Right lobe of liver (tissue), 6 donors: ENCODE measurements at places on chromosomes 16 and 17.

DNA sequence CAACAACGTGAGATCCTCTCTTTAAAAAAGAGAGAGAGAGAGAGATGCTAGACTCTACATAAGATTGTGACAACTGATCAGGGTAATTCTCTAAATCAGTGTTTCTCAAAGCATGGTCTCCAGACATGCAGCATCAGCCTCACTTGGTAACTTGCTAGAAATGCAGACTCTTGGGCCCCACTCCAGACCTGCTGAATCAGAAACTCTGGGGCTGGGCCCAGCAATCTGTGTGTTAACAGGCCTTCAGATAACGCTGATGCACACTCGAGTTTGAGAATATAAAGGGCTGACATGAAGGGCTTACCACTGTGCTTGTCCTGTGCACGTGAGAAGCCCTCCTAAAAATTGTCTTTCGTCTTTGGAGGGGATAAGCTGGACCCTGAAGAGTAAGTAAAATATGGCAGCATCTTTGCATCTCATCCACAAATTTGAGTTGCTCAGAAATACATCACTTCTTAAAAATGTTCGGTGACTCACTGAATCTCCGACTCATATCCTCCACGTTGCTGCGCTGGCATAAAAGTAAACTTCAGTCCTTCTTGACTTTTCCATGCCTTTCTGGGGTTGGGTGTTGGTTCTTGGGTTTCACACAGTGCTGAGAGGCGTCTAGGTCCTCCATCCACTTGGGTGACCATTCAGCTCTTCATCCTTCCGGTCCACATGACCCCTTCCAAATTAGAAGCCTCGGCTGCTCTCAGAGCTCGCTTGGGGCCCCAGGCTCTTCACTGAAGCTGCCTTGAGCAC is 26.1 kb upstream of the KDM8 start:
- no peak overlapping the region for H3K4me3 ChIP-seq
- H3K4me1 ChIP-seq, result no peaks in the 10 kb centered on the region
- no peak for DNase-seq
- H3K36me3 ChIP-seq, result no peaks in the 10 kb centered on the region
- H3K27ac ChIP-seq, result no peak overlapping the region

GRCh38 chr16:20042848-20043247 is 30.8 kb downstream of the GPR139 start:
- DNase-seq, result no peak
- H3K27ac ChIP-seq, result no peak overlapping the region
- H3K27me3 ChIP-seq, result no peaks in the 10 kb centered on the region
- no peaks in the 10 kb centered on the region for H3K4me1 ChIP-seq
- H3K4me3 ChIP-seq, result no peak overlapping the region
- H3K36me3 ChIP-seq, result no peaks in the 10 kb centered on the region

DNA sequence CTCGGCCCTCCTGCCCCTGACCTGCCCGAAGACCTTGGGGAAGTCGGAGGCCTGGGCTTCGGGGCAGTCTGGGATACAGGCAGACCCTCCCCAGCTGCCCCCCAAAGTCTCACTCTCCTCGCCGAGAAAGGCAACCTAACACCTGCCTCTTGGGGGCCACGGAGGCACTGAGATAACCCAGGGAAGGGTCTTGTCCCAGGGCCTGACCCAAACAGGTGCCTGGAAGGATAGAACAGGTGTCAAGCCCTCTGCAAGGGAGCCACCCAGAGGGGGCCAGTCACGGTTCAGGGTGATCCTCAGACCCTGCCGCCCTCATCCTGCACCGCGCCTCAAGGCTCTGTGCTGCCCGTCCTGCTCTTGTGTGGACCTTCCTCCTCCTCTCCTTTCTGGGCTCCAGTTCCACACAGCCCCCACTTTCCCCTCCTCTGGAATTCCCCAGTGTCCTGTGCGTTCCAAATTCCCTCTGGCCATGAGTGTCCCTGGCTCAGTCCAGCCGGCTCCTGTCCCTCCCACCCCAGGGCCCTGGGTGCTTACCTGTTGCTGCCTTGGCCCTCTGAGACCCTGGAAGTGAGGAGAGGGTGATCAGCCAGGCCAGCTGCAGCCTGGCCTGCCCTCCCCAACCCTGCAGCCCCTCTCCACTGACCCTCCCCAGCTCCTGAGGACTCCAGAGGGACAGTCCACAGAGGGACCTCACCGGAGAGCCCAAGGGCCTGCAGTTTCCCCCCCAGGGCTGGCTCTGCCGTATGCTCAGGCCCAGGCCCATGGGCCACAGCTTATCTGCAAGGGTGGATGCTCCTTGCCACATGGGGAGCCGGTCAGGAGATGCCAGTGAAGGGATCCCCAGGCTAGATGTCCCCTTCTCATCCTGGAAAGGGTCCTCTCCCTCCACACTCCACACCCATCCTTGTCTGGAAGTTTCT is 3.8 kb downstream of the PRSS27 start:
- H3K36me3 ChIP-seq, result no peaks in the 10 kb centered on the region
- no peak for DNase-seq
- no peaks in the 10 kb centered on the region for H3K4me1 ChIP-seq
- no peak overlapping the region for H3K4me3 ChIP-seq
- no peaks in the 10 kb centered on the region for H3K27me3 ChIP-seq
- H3K27ac ChIP-seq, result no peak overlapping the region

GRCh38 chr17:36683387-36683786 is 82.0 kb downstream of the MRM1 start:
- H3K4me3 ChIP-seq, result no peak overlapping the region
- H3K27ac ChIP-seq, result no peak overlapping the region
- no peaks in the 10 kb centered on the region for H3K27me3 ChIP-seq
- H3K4me1 ChIP-seq, result no peaks in the 10 kb centered on the region

- no peaks in the 10 kb centered on the region for H3K27me3 ChIP-seq
- no peaks in the 10 kb centered on the region for H3K36me3 ChIP-seq
- no peaks in the 10 kb centered on the region for H3K4me1 ChIP-seq
- no peak overlapping the region for H3K4me3 ChIP-seq
- no peak overlapping the region for H3K27ac ChIP-seq
- no peak for DNase-seq
Measured at GRCh38 chr16:62135446-62135845, 99.2 kb upstream of the CDH8 start.

GRCh38 chr16:69523566-69524305 is 42.0 kb upstream of the NFAT5 start:
- H3K36me3 ChIP-seq, result no peaks in the 10 kb centered on the region
- DNase-seq, result no peak
- no peak overlapping the region for H3K4me3 ChIP-seq
- no peaks in the 10 kb centered on the region for H3K4me1 ChIP-seq

DNA sequence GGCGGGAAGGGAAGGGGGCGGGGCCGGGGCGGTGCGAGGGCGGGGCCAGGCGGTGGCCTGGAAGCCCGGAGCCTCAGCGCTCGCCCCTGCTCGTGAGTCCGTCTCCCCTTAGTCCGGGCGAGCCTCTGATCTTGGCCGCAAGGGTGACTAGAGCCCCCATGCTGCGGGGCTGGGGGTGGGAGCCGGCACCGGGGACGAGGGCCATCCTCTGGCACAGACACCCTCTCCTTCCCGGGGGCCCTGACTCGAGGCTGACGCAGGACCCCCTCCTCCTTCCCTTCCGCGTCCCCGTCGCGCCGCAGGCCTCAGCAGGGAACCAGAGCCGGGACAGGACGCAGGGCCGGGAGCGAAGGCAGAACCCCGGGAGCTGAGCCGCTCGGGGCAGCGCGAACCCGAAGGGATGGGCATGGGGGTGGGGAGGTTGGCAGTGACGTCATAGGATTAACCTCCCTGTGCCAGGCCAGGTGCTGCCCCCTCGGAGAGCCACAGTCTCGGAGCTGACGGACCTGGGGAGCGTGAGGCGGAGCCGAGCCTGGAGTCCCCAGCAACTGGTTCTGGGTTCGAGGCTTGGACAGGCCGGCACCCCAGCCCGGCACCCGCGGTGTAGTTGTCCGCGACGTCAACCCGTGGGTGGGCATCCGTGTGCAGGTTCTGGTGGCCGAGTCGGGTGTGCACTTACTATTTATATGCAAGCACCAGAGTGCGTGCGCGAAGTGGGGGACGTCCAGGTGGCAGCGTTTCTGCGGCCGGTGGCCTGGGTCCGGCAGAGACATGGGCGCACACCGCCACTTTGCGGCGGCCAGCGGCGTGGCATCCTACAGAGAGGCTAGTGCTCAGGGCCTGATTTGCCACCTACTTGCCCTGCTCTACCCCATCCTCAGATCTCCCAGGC is 503 bp upstream of the PLCD3 start:
- H3K4me1 ChIP-seq, result no peaks in the 10 kb centered on the region
- H3K4me3 ChIP-seq, result peak overlapping the region; percentile 79
- H3K27ac ChIP-seq, result peak overlapping the region; percentile 95

DNA sequence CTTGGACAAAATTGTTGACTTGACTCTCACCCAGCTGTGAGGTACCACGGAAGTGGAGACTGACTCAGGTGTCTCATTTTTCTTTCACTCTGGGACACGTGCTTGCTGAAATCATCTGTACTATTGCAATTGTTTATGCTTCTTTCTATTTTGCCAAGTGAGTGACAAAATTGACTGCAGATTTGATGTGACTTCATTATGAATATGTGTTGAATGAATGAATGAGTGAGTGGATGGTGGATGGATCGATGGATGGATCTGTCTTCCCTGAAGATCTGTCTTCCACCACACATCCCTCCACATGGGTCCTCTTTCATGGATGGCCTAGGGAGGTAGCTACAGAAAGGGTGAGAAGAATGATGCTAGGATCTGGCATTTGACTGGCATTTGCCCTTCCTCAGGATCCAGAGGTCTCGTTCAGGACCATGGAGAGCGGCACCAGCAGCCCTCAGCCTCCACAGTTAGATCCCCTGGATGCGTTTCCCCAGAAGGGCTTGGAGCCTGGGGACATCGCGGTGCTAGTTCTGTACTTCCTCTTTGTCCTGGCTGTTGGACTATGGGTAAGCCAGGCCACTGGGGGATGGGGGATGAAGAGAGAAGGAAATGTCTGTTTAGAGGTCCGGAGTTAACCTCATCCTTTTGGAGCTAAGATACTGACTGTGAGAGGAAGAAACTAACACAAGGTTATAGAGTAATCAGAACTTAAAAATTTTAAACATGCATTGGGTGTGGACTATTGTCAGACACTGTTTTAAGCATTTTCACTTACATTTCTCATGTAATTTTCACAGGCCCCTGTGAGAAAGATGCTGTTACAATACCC is 12.7 kb downstream of the SLC5A11 start:
- H3K4me3 ChIP-seq, result no peak overlapping the region
- no peaks in the 10 kb centered on the region for H3K4me1 ChIP-seq
- no peak overlapping the region for H3K27ac ChIP-seq
- no peak for DNase-seq
- no peaks in the 10 kb centered on the region for H3K27me3 ChIP-seq
- no peaks in the 10 kb centered on the region for H3K36me3 ChIP-seq

DNA sequence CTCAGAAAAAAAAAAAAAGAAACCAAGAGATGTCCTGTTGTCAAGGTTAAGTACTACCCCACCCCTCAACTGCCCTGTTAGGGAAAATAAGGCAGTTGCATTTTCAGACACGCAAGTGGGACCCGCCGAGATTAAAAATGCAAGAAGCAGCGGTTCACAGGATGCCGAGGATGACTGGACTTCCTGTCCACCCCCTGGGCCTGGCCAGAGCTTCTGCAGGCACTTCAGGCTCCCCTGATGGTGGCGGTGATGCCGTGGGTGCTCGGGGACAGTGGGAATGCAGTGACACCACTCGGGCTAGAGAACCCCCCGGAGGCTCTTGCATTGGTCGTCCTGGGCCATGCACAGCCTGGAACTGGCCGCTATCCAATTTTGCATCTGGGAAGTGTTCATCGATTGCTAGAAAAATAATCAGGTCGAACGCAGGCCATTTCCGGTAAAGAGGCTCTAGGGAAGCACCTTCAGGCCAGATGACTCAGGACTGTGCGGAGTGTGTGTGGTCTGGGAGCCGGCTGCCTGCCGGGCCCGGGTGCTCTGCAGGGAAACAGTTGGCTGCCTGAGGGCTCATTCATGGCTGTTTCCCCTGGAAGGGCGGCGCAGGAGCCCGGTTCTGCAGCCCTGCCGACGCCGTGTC is 13.4 kb upstream of the CRISPLD2 start:
- no peaks in the 10 kb centered on the region for H3K4me1 ChIP-seq
- no peaks in the 10 kb centered on the region for H3K27me3 ChIP-seq
- H3K36me3 ChIP-seq, result no peaks in the 10 kb centered on the region
- H3K4me3 ChIP-seq, result no peak overlapping the region
- peak overlapping the region; percentile 24 for H3K27ac ChIP-seq
- DNase-seq, result peak; percentile 66

GRCh38 chr17:82004517-82005455 is 17.9 kb downstream of the CENPX start:
- no peaks in the 10 kb centered on the region for H3K36me3 ChIP-seq
- no peaks in the 10 kb centered on the region for H3K4me1 ChIP-seq
- no peak overlapping the region for H3K27ac ChIP-seq

DNA sequence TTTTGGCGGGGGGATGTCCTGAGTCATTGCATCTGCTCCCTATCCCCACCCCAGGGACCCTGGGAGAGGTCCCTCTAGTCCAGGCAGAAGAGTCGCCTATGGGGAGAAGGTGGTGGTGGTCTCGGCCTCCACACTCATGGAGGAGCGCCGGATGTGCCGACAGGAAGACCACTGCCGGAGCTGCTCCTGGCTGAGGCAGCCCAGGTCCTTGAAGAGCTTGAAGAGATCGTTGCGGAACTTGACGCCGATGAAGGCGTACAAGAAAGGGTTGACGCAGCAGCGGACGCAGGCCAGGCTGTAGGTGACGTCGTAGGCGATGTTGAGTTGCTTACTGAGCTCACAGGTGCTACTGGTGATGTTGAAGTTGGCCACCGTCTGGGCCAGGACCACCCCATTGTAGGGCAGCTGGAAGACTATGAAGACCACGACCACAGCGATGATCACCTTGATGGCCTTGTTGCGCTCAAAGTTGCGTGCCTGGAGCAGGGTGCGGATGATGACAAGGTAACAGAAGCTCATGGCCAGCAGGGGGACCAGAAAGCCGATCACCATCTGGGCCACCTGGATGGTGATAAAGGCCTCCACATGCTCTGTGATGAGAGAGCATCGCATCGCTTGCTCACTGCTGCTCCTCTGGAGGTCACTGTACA is 10.5 kb downstream of the CCR7 start:
- peaks cover 34% of the 10 kb centered on the region for H3K4me1 ChIP-seq
- H3K4me3 ChIP-seq, result no peak overlapping the region
- no peaks in the 10 kb centered on the region for H3K36me3 ChIP-seq
- no peaks in the 10 kb centered on the region for H3K27me3 ChIP-seq
- peak overlapping the region; percentile 48 for H3K27ac ChIP-seq

- no peak for DNase-seq
- no peak overlapping the region for H3K27ac ChIP-seq
- H3K36me3 ChIP-seq, result no peaks in the 10 kb centered on the region
- no peaks in the 10 kb centered on the region for H3K27me3 ChIP-seq
- H3K4me3 ChIP-seq, result no peak overlapping the region
Measured at GRCh38 chr17:65173284-65173793, 36.2 kb downstream of the RGS9 start.
